Vagina (tissue), 2 donors: ENCODE measurements at places on chromosomes 16 and 17.

- no peak for DNase-seq
- H3K4me1 ChIP-seq, result peaks cover 25% of the 10 kb centered on the region
- H3K4me3 ChIP-seq, result peak overlapping the region; percentile 42
- H3K27ac ChIP-seq, result no peak overlapping the region
- H3K27me3 ChIP-seq, result peaks cover 13% of the 10 kb centered on the region
These were observed 1.3 kb downstream of the HOXB9 start for GRCh38 chr17:48624544-48625494.

GRCh38 chr17:33021731-33022408, 30.2 kb downstream of the SPACA3 start:
- no peaks in the 10 kb centered on the region for H3K36me3 ChIP-seq
- no peak overlapping the region for H3K27ac ChIP-seq
- DNase-seq, result peak; percentile 93

DNA sequence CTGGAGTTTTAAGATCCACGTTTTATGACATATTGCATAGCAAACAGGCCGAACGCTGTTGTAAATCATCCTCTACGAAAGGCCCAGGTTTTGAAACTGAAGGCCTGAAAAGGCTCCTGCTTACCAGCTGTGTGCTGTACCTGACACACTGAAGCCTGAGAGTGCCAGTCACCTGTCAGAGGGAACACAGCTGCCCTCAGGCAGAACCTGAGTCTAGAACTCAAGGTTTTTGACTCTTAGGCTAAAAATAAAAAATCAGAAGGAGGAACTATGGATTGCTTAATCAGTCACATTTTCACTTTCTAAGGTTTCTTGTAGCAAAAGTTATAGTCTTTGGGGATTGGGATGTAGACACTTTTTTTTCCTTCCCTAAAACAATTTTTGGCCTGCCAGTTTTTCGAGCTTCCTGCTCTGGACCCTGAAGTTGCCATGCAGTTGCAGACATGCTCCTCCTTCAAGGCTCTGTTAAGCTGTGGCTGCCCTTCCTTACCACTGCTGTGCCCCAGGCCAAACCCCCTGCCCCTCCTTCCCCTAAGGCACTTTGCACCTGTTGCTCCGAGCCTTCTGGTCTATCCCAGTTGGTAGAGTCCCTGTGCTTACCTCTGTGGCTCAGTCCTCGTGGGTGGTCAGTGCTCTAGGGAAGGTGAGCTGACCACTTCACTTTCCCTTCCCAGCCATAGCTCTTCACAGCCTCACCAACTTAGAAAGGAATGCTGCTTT, 56.6 kb downstream of the TENT4B start:
- peak overlapping the region; percentile 16 for H3K27ac ChIP-seq
- no peaks in the 10 kb centered on the region for H3K27me3 ChIP-seq
- no peak for DNase-seq

- no peaks in the 10 kb centered on the region for H3K36me3 ChIP-seq
- H3K4me1 ChIP-seq, result peaks cover 16% of the 10 kb centered on the region
- H3K27me3 ChIP-seq, result no peaks in the 10 kb centered on the region
These were observed 70.6 kb downstream of the CRISPLD2 start for GRCh38 chr16:84890427-84890826.

- no peak for DNase-seq
- H3K27ac ChIP-seq, result no peak overlapping the region
- no peaks in the 10 kb centered on the region for H3K36me3 ChIP-seq
- no peaks in the 10 kb centered on the region for H3K27me3 ChIP-seq
- H3K4me3 ChIP-seq, result no peak overlapping the region
- no peaks in the 10 kb centered on the region for H3K4me1 ChIP-seq
These were observed 47.8 kb upstream of the TBX2 start for GRCh38 chr17:61351745-61352407.

GRCh38 chr16:48054881-48055601, 100.8 kb downstream of the ABCC12 start:
- H3K27ac ChIP-seq, result no peak overlapping the region
- H3K4me3 ChIP-seq, result no peak overlapping the region
- H3K36me3 ChIP-seq, result no peaks in the 10 kb centered on the region
- DNase-seq, result no peak

DNA sequence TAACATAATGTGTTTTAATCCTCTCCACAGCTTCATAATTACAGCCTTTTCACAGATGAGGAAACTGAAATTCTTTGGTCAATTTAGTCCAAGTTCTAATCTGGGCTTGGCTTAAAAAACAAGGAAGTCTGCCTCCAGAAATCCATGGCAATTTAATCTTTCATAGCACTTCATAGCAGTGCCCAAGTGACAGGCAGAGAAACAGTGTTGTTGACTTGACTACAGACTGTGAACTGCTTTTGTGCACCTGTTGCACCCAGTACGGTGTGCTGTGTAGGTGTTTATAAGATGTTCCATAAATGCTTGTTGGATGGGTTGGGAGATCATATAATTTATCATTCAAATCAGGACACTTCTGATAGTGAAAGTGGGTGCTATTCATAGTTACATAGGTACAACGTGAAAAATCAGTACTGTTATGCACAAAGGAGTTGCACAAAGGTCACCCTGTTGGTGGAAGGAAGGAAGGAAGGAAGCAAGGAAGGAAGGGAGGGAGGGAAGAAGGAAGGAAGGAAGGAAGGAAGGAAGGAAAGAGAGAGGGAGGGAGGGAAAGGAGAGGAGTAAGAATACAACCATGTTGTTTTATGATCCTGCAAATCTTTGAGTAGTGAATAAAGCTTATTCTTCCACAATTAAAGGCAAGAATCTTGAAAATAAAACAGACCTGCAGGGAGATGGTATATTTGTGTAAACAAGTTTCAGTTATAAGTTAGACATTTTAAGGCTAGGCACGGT, 56.5 kb upstream of the HLF start:
- no peaks in the 10 kb centered on the region for H3K27me3 ChIP-seq
- no peaks in the 10 kb centered on the region for H3K36me3 ChIP-seq
- H3K4me1 ChIP-seq, result no peaks in the 10 kb centered on the region

GRCh38 chr17:81966343-81967243, 5.6 kb upstream of the NOTUM start:
- no peaks in the 10 kb centered on the region for H3K36me3 ChIP-seq
- no peak for DNase-seq

DNA sequence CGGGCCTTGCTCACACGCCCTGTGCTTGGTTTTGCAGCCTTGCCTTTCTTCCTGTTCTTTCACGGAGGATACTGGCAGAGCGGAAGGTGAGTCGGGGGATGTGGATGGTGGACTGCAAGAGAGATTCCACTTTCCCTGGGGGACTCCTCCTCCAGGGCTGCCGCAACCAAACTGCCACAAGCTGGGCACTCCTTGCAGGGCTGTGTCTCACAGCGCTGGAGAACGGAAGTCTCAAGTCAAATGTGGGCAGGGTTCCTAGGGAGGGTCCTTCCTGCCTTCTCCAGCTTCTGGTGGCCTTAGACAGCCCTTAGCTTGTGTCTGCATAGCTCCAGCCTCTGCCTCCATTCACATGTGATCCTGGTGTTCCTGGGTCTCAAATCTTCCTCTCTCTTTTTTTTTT, 11.4 kb upstream of the BIRC5 start:
- DNase-seq, result no peak
- H3K36me3 ChIP-seq, result no peaks in the 10 kb centered on the region
- H3K4me1 ChIP-seq, result peaks cover 16% of the 10 kb centered on the region
- no peak overlapping the region for H3K4me3 ChIP-seq
- no peaks in the 10 kb centered on the region for H3K27me3 ChIP-seq
- no peak overlapping the region for H3K27ac ChIP-seq

DNA sequence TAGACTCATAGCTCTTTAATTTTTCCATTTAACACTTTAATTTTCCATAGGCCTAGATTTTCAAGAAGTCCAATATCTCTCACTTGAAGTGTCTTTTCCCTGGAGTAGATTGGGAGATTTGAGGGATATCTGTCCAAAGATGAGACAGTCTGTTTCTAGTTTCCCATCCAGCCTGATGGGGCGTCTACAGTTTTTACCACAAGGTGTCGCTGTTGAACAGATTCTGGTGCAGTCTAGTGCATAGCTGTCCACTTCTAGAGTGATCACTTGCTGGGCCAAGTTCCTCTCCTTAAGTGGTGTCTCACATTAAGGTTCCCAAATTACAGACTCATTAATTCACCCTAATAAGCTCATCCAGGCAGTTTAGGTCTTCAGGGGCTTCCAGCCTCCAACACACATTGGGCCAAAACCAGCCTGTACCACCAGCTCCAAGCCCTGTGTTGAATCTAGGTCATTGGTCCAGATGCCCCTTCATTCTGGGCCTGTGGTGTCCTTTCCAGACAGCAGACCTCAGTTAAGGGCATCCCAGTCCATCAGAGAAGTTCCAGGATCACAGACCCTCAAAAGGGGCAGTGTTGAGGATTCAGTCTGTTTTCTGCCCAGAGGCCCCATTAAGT, 9.4 kb downstream of the SNX20 start:
- no peaks in the 10 kb centered on the region for H3K36me3 ChIP-seq
- H3K4me1 ChIP-seq, result peaks cover 12% of the 10 kb centered on the region
- no peak overlapping the region for H3K4me3 ChIP-seq
- no peaks in the 10 kb centered on the region for H3K27me3 ChIP-seq
- no peak overlapping the region for H3K27ac ChIP-seq
- DNase-seq, result no peak

- H3K36me3 ChIP-seq, result no peaks in the 10 kb centered on the region
- H3K27ac ChIP-seq, result no peak overlapping the region
- H3K4me3 ChIP-seq, result no peak overlapping the region
- DNase-seq, result no peak
These were observed 62.4 kb upstream of the PLCG2 start for GRCh38 chr16:81716478-81717225.

GRCh38 chr16:12289175-12290063, 312.9 kb downstream of the SNX29 start:
- DNase-seq, result no peak
- no peaks in the 10 kb centered on the region for H3K4me1 ChIP-seq
- H3K36me3 ChIP-seq, result no peaks in the 10 kb centered on the region
- no peak overlapping the region for H3K27ac ChIP-seq
- H3K4me3 ChIP-seq, result no peak overlapping the region

DNA sequence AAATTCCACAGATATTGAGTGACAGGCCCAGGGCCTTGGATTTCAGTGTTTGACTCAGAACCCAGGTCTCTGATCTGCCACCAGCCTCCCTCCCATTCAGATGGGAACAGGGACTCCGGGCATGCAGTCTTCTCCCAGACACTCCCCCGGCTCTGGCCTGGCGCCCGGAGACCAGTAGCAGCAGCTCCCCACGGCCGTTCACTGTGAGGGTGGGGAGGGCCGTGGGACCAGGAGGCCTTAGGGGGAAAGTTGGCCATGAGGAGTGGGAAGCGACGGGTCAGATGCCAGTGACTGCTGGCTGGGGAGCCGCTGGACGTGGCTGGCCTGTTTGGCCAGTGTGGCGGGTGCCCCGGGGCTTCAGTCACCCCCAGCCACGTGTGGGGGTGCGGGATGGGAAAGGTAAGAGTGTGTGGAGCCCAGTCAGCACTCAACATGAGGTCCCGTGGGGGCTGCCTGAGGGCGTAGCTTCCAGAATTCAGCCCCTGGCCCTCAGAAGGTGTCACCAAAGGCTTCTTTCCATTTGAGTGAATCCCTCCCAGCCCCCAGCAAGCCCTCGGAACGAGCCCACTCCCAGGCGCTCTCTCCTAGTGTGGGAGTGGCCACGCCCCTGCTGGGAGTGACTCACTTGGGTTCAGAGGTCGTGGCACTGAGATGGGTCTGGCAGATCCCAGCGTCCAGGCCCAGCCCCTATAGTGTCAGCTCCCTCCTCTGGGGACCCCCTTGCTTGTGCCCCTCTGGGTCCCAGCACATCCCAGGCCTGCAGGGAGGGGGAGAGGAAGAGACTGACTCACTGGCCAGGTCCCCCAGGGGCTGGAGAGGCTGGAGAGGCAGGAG, 309.4 kb downstream of the SEC14L1 start:
- no peaks in the 10 kb centered on the region for H3K36me3 ChIP-seq
- peaks cover 95% of the 10 kb centered on the region for H3K4me1 ChIP-seq
- no peaks in the 10 kb centered on the region for H3K27me3 ChIP-seq
- H3K27ac ChIP-seq, result peak overlapping the region; percentile 89
- no peak for DNase-seq
- peak overlapping the region; percentile 63 for H3K4me3 ChIP-seq

- H3K27ac ChIP-seq, result no peak overlapping the region
- no peaks in the 10 kb centered on the region for H3K27me3 ChIP-seq
- no peaks in the 10 kb centered on the region for H3K36me3 ChIP-seq
- no peak overlapping the region for H3K4me3 ChIP-seq
- H3K4me1 ChIP-seq, result no peaks in the 10 kb centered on the region
These were observed 244.8 kb upstream of the DYNLRB2 start for GRCh38 chr16:80296034-80296433.
